Stimulated activated CD4-positive, alpha-beta T cell treated with anti-CD3 and anti-CD28 coated beads, Interleukin-4, amount 100 ng/mL, for 24 hours (primary cell): ENCODE measurements at places on chromosomes 5 and 9.

DNA sequence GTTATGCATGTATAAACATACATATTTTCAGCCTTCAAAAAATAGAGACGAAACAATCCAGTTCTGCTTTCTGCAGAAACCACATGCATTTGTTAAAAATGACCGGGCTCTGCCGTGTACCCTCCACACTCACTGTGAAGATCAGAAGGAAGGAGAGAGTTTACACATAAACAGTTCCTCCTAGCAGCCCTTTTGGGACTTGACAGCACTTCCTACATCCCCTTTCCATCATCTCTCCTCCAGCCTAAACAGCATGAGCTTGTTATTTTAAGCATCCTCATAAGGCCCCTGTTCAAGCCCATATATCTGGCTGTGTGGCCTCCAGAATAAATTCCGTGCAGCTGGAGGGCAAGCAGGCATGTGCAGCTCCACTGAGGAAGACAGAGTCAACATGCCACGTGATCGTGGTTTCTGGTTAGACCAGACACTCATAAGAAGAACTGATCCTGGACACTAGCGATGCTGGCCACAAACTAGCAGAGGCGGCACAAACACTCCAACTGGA lies 42.2 kb downstream of the NIPAL4 start:
- DNase-seq: no peak

DNA sequence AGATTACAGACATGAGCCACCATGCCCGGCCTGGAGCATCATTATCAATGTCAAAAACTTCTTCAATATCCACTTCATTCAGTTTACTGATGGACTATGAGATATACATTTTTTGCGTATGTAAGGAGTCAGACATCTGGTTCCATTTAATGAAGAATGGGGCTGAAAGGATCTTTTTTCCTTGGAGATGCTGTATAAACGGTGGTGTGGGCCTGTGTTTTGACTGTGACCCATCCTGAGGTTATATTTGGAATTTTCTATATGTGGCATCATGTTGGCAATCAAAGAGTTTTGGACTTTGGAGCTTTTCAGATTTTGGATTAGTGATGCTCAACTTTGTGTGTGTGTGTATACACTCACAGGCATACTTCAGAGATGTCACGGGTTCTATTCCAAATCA lies 85.7 kb upstream of the FBXL17 start:
- DNase-seq: no peak

DNA sequence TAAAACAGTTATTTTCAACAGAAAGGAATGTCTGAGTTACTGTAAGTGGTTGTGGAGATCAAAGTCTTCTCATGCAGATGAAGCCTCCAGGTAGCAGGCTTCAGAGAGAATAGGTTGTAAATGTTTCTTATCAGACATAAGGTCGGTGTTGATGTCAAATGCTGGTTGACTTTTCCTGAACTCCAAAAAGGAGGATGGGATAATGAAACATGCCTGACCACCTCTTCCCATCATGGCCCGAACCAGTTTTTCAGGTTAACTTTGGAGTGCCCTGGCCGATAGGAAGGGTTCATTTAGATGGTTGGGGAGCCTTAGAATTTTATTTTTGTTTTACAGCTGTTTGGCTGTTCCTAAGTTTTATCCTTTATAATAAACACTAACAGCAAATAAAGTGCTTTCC lies 478.4 kb downstream of the ACTL7B start:
- DNase-seq: no peak

DNA sequence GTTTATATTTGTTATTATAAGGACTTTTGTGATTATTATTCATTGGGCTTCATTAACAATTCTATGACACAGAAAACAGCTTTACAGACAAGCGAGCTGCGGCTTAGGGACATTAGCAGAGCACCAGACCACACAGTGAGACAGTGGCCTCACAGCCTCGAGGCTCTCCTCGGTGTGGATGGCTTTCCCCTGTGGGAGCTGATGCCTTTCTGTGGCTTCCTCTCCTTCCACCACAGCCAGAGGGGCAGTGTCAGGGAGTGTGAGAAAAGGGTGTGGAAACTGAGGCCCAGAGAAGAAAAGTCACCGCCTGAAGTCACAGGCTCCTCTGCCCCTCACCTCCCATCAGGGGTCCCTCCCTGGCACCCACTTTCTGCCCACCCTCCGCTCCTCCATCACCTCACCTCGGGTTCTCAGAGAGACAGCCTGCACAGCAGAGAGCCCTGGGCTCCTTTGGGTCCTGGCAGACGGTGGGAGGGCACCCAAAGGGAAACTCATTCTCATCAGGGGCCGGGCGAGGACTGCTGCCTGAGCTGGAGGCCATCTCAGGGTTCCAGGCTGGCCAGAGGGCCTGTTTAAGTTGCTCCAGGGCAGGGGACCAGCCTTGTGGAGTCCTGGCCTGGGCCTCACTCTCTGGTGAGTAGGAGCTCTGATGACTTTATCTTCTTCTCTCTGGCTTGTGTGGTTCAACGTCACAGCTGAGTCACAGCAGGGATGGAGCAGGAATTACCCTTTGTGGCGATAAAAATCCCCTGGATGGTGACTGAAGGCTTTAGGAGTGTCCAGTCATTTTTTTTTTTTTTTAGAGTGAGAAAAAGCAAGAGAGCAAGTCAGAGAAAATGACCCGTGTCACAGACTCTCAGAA lies 830 bp downstream of the TRAF1 start:
- DNase-seq: peak; percentile 88

DNA sequence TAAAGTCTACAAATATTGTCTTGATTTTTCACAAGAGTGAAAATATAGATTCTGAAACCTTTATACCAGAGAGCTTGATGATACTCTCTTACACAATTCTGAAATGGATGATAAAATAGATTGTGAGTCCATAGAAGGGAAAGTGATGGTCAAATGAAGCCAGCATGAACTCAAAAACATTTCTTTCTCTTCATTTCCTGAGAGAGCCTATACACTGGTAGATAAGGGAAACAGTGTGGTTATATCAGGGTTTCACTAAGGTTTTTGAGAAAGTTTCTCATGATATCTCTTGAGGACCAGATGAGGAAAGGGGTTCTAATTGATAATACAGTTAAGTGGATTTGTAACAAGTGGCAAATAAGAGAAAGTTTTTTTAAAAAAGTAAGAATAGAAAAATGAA lies 254.1 kb downstream of the PJA2 start:
- DNase-seq: no peak

- no peak for DNase-seq
Observed at GRCh38 chr5:131265311-131265803, 1.5 kb downstream of the CDC42SE2 start.

GRCh38 chr5:24535646-24536045 lies 109.1 kb downstream of the CDH10 start:
- DNase-seq: no peak

DNA sequence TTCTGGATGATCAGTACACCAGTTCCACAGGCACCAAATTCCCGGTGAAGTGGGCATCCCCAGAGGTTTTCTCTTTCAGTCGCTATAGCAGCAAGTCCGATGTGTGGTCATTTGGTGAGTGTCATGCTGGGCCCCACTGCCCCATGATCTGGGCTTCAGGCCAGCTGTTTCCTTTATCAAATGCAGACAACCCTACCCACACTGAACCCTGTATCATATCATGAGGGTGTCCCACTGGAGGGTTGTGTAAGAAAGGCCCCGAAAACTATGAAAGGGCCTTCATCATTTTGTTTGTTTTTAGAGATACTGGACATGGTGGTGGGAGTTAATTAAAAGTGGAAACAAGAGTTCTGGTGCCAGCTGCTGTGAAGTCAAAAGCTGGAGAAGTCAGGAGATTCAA lies 20.0 kb upstream of the CYFIP2 start:
- DNase-seq: no peak

- no peak for DNase-seq
Observed at GRCh38 chr5:88154891-88155290, 113.8 kb downstream of the TMEM161B start.

- no peak for DNase-seq
Observed at GRCh38 chr5:81316571-81316970, 15.2 kb downstream of the ZCCHC9 start.

DNA sequence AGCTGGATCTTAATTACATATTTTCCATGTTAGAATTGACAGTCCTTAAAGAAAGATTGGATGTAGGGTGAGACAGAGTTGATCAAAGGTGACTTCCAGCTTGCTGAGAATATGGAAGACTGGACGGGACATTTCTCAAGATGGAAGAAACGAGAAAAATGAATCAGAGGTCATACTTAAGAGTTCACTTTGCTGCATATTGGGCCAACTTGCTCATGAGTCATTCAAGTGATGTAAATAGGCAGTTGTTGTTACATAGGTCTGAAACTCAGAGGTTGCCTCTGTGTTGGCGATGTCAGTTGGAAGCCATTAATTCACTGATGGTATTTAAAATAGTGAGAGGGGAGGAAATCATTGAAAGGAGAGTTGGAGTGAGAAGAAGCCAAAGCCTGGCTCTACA lies 132.8 kb downstream of the CD180 start:
- no peak for DNase-seq

GRCh38 chr9:129237164-129237611 lies 59.1 kb upstream of the IER5L start:
- peak; percentile 75 for DNase-seq

- no peak for DNase-seq
Observed at GRCh38 chr9:97794666-97795065, 58.4 kb upstream of the FOXE1 start.

DNA sequence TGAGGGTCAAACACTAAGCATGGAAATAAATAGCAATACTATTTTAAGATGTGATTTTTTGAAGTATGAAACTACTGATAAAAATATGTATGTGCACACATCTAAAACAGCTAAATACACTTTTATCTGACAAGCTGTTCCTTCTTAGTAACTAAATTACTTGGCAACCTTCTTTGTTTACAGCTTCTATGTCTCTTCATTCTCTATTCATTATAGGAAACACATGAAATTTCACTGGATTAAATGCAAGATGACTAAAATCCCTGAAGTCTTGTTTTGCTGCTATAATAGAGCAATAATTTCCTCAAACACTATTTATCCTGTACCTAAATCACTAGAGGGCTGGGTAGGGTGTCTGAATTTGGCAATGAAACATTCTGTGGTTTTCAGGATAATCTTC lies 11.7 kb downstream of the RICTOR start:
- no peak for DNase-seq

GRCh38 chr5:43855452-43855851 lies 252.5 kb downstream of the NNT start:
- DNase-seq: no peak

DNA sequence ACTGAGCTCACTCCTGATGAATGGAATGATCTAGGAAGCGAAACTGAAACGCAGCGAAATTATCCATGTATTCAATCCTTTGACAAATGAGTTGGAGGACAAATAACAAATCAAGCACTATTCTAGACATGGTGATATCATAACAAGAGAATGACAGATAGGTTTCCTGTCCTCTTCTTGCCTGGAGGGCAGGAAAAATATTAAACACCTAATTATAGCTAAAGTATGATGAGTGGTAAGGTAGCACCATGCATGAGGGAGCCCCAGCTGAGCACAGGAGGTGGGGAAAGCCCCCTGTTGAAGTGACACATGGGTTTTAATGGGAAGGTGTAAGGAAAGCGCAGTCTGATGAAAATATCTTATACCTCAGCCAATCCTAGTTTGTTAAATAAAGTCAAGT lies 225.2 kb downstream of the NPR3 start:
- no peak for DNase-seq

- DNase-seq: no peak
Observed at GRCh38 chr5:94329115-94329514, 289.3 kb downstream of the KIAA0825 start.

DNA sequence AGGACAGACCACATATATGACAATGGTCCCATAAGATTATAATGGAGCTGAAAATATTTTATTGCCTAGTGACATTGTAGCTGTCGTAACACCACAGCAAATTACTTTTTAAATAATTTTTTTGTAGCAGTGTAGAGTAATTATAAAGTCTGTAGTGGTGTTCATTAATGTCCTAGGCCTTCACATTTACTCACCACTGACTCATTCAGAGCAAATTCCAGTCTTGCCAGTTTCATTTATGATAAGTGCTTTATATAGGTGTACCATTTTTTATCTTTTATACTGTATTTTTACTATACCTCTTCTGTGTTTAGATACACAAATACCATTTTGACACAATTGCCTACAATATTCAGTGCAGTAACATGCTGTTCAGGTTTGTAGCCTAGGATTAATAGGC lies 67.6 kb downstream of the TLE4 start:
- no peak for DNase-seq

GRCh38 chr9:133356391-133357091 lies at the start of the genes SURF1 and SURF2:
TSS of gene SURF1 (minus strand) at chr9:133356487. CDS start at chr9:133356453, 34 bp downstream.
TSS of gene SURF2 (plus strand) at chr9:133356550. CDS start at chr9:133356593, 43 bp downstream.
- DNase-seq: peak; percentile 91

GRCh38 chr9:112184946-112185345 lies 9.8 kb upstream of the SUSD1 start:
- DNase-seq: no peak

GRCh38 chr5:108028412-108028811 lies 353.5 kb downstream of the FBXL17 start:
- DNase-seq: no peak

- DNase-seq: no peak
Observed at GRCh38 chr9:78026947-78027346, 4.7 kb downstream of the GNAQ start.

GRCh38 chr5:64229163-64229774 lies 63.6 kb downstream of the RNF180 start:
- DNase-seq: no peak

DNA sequence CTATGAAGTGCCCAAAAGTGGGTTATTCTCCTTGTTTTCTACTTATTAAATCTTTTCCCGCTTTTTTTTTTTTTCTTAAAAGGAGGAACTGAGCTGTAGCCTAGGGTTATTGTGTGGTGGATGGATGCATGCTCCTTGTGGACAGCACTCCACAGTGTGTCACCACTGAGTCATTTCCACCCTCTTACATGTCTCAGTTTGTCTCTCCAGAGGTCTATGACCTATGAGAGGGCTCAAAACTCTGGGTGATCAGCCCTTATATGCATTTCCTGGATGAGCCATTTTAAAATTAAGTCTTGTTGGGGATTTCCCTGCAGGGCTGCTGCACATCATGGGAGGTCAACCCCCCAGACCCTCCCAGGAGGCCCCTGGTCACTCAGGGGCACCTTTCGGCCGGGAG lies 102.2 kb upstream of the MOCS2 start:
- no peak for DNase-seq

DNA sequence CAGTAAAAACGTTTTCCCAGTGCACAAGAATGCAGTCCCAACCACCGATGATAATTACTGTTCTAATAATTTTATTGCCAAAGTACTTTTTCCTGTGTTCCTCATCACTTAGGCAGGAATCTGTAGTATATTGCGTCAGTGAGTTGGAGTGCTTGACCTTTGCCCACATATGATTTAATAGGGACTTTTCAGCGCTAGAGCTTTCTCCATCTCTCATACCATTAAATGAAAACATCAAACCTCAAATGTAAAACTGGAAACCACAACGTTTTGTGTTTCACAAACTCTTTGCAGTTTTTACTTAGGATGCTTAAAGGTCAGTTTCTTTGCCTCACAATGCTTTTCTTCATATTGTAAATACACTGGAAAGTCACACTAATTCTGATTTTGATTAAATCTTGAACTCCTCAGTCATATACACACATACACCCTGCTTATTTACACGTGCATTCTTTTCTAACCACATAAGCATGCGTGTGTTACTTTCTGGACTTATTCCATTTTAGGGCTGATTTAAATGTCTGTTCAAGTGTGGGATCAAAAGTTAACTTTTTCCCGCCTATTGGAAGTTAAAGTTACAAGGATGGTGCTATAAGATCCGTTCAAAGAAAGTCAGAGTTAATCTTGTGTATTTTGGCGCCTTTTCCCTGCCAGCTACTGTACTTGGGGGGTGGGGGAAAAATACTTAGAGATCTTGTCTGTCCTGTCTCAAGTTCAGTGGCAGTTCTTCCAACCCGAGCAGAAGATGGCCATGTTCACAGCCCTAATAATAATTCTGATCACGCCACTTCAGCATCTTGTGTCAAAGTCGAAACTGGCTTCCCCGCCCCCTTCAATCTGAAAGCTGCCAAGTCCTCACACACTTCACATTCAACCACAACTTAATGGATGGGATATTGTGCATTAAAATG lies 6.6 kb upstream of the NFIB start:
- no peak for DNase-seq
